Cardiac fibroblast (primary cell): ENCODE measurements at places on chromosomes 3 and 15.

GRCh38 chr3:70358978-70359580 lies 46.6 kb upstream of the MDFIC2 start:
- DNase-seq = peak; percentile 64

- DNase-seq = peak; percentile 49
These were observed 35.0 kb upstream of the ABHD17C start for GRCh38 chr15:80660119-80660518.

DNA sequence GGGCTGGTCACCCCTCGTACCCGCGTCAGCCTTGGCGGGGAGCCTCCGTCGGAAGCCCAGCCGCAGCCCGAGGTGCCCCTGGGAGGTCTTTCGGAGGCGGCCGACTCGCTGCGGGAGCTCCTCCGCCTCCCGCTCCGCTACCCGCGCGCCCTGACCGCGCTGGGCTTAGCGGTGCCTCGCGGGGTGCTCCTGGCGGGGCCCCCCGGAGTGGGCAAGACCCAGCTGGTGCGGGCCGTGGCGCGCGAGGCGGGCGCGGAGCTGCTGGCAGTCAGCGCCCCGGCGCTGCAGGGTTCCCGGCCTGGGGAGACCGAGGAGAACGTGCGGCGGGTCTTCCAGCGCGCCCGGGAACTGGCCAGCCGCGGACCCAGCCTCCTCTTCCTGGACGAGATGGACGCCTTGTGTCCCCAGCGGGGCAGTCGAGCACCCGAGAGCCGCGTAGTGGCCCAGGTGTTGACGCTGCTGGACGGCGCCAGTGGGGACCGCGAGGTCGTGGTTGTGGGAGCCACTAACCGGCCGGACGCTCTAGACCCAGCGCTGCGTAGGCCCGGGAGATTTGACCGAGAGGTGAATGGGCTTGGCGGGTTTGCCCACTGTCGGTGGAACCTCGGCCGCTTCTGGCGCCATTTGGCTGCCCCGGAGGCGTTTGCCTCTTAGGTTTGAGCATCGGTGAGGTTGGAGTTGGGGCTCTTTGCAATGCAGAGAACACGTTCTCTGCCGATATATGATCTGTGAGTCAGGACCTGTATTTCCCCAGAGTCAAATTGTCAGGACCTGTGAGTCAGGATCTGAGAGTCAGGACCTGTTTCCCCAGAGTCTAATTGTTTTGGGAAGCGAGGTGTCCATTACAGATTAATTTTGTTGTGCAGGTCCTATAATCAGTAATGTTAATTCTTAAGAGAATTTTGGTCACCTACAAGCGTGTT lies 24.9 kb upstream of the GATM start:
- peak; percentile 74 for DNase-seq

DNA sequence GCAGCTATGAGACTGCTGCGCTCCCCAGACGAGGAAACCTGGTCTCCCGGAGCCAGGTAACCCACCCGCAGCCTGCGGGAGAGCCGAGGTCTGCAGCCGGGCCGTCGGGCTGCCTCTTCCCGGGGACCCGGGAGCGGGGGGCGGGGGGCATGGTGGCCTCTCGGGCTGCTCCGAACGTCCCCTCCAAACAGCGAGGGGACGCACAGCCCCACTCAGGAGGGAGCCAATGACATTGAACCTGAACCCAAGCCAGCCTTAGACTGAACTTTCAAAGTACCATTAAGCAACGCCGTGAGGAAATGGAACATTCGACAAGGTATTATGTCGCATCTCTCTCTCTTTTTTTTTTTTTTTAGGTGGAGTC lies 29.8 kb upstream of the ALDH1A3 start:
- DNase-seq = no peak

DNA sequence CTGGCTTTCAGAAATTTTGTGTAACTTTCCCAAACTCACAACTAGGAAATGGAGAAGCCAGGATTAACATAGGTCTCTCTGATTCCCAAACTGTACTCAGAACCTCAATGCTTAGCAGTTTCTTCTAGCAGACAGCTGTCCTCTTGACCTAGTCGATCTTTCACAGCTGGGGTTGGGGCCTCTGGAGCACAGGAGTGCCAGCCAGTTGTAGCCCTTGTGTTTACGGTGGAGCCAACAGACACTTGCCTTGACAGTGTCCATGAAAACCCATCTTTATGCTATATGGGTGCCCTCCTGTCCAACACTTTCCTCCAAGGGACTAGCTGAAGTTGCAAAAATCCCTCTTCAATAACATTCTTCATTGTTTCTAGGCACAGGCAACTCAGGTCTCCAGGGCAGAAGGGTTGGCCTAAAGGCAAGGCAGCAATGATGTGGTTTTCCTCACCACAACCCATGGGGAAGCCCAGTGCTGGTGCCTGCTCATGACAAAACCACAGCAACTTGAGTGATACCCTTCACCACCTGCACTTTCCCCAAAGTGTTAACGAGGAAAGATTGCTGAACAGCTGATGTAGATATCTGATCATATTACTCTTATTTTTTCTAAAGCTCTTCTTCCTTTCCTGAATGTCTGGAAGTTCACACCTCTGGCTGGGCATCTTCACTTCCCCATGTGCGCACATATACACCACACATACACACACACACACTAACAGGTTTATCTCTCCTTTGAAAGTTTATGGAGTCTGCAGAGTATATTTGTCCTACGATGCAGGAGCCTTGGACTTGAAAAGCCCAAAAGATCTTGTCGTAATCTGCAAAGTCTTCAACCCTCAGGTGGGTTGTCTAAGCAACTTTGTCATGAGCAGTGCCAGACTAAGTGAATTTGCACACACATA lies 11.0 kb upstream of the KNG1 start:
- DNase-seq = no peak

- DNase-seq = no peak
These were observed 31.4 kb downstream of the CA12 start for GRCh38 chr15:63350178-63350621.

DNA sequence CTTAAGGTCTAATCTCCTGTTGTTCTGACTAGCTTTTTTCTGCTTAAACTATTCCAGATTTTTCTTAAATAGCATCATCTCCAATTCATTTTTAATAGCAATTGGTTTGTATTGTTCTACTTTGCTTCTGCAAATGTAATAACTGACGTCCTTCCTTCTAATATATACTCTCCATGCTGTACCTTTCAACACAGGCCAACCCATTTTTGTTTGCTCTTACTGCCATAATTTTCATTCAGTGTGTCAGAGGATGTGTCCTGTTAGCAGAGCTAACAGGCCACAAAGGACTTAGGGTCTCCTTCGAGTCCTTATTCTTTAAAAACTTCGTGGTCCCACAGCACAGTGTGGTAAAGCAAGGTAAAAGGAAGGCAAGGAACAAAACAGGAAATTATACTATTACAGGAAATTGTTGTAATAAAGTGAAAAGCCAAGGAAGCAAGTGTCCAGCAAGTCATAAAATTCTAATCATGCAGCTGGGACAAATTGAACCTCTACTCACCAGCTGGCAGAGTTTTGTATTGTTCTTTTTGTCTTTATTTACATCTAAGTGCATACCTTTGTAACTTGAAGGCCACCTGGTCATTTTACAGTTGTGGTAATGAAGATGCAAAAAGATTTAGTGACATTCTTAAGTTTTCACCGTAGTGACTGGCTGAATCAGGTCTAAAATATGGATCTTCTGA lies 64.9 kb upstream of the ZBTB20 start:
- DNase-seq = no peak

GRCh38 chr3:111496894-111497559 lies 45.0 kb upstream of the CD96 start:
- no peak for DNase-seq

DNA sequence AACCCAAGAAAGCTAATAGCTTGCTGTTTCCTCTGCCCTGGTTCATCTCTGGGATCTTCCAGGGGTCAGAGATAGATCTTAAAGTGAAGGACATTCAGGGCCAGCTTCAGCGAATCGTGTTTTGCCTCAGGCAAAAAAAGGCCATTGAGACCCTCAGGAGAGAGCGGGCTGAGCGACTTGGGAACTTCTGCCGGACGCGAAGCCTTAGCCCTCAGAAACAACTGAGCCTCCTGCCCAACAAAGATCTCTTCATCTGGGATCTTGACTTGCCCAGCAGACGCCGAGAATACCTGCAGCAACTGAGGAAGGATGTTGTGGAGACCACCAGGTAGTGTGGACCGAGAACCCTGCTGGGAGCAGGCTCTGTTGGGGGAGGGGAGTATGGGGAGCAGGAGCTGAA lies 42.5 kb downstream of the CDAN1 start:
- no peak for DNase-seq

DNA sequence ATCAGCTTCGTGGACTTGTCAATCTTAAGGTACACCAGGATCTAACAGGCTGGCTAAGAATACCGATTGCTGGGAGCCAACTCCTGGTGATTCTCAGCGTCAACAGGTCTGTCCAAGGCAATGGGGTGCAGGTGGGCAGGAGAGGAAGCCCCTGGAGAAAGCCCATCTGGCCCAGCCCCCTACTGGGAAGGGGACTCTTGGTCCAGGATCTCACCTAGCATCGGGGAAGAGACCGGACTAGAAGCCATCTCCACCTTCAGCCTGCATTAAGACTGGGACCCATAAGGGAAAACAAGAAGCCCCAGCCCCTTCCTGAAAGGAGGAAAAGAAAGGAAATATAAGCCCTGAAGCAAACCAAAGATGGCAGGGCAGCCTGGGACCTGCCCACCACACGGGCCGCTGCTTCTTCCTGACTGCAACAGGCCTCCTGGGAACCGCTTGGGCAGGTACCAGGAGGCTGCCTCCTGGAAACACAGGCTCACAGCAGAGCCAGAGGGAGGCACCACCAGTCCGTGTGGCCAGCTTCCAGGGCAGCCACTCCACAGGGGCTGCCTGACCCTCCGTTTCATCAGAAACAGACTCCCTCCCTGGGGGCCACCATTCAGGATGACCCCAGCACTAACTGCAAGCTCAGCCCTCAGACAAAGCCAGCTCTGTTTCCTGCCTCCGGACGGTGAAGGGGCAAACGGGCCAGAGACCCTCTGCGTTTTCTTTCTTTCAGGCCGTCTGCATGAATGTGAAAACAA lies 100.2 kb downstream of the LRIG1 start:
- DNase-seq = no peak

- DNase-seq = peak; percentile 66
These were observed 41.7 kb upstream of the ZBTB38 start for GRCh38 chr3:141326626-141327025.

DNA sequence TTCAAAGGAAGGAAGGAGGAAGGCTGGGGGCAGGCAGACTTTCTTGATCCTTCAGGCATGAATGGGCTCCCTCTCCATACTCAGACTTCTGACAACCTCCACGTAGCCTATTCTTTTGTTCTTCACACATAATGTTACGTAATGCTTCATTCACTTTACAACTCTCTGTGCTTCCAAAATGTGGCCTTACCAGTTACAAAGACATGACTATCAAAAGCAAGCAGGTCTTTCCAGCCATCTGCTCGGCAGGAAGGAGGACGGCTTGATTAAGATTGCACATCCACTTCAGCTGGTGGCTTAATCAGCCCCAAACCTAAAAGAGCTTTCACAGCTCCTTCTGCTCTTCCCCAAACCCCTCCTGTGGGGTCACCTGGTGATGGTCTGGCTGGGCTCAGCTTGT lies 263.2 kb downstream of the XXYLT1 start:
- DNase-seq = no peak
